ENCODE measurements at places on chromosomes 2 and 18.

DNA sequence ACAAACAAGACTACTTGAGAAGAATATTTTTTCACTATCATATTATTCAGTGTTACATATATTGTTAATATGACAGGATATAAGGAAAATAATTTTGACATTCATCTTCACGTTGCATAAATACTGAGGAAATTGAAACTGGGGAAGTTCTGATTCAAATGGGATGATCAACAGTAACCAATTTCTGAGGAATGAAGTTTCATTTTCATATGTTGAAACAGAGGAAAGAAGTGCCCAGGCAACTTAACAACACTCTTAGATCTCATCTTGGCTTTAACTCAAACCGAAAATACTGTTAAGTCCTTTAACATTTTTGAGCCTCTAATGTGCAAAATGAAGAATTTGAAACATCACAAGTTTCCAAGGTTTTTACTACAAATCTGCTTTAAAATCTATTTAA is 612.2 kb upstream of the VRK2 start:
- no peak for DNase-seq

GRCh38 chr2:40039549-40039948 is 260.5 kb upstream of the THUMPD2 start:
- DNase-seq: no peak

GRCh38 chr18:43574974-43575373 is 297.7 kb upstream of the SYT4 start:
- no peak for DNase-seq

DNA sequence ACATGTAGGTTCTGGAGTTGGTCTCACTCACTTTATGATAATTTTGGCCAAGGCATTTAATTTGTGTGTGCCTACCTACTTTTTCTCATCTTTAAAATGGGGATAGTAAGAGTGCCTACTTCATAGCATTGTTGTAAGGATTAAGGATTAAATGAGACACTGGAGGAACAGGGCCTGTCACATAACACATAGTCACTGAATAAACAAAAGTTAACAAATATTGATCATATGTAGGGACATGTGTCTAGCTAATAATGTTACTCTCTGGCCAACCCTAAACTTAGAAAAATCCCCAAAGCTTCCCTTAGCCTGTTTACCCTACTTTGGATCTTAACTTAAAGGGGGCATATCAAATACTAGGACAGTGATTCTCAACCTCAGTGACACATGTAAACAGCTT is 169.9 kb downstream of the MYO1B start:
- DNase-seq: no peak

GRCh38 chr2:29033172-29033571 is 41.2 kb downstream of the PCARE start:
- DNase-seq: no peak

DNA sequence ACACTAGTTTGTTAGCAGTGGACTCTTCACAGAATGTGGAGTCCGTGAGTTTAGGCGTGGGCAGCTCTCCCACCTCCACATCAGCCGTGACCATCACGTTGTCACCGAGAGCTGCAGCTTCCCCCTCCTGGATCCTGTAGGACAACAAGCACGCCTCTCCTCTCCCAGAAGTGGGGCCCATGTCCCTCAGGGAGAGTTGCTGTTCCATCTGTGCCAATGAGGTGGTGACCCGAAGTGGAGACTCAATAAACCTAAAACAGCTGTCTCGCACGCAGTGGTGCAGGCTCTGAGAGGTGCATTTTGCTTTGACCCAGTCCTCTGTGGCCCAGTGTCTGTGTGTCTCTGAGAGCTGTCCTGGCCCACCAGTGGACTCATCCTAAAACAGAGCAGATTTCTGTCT is 456.5 kb upstream of the SOX11 start:
- no peak for DNase-seq

DNA sequence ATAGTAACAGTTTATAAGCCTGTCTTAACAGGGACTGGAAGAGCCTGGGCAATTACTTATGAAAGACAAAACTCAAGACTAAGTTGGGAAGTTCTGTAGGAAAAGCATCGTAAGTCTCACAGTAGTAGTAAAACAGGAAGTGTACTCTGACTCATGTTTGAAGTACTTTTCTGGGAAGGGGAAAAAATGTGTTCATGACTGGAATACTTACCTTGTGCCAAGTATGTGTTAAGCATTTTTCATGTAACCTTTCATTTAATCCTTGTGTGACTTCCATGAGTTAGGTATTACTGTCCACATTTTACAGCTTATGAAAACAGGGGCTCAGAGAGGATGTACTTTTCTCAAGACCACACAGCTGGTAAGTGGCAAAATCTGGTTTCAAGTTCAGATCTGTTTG is 13.7 kb upstream of the SKOR2 start:
- no peak for DNase-seq

DNA sequence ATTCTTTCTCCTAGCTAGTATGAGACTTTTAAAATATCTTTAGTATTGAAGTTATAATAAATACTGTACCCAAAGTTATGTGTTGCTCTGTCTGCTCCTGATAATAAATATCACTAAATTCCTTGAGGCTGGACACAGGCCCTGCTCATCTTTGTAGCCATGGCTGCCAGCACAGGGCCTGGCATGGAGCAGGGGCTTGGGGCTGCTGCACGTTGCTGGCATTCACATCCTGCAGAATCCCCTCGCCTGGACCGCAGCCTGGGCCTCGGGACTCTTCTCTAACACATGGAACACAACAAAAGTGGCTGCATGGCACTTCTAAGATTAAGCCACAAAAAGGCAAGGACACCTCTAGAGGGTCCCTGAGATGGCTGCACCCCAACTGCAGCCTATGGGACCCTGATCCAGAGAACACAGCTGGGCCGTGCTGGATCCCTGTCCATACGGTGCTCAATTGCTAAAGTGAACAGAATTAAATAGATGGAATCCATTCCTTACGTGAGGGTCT is 477.5 kb upstream of the MYT1L start:
- no peak for DNase-seq

GRCh38 chr18:63828656-63829055 is 53.4 kb downstream of the SERPINB7 start:
- no peak for DNase-seq

- no peak for DNase-seq
These were observed 246.6 kb downstream of the SETBP1 start for GRCh38 chr18:44927127-44927849.

GRCh38 chr2:28710545-28710944 is 41.1 kb upstream of the PPP1CB start:
- DNase-seq: no peak
